ENCODE measurements at places on chromosomes 1 and 21.

DNA sequence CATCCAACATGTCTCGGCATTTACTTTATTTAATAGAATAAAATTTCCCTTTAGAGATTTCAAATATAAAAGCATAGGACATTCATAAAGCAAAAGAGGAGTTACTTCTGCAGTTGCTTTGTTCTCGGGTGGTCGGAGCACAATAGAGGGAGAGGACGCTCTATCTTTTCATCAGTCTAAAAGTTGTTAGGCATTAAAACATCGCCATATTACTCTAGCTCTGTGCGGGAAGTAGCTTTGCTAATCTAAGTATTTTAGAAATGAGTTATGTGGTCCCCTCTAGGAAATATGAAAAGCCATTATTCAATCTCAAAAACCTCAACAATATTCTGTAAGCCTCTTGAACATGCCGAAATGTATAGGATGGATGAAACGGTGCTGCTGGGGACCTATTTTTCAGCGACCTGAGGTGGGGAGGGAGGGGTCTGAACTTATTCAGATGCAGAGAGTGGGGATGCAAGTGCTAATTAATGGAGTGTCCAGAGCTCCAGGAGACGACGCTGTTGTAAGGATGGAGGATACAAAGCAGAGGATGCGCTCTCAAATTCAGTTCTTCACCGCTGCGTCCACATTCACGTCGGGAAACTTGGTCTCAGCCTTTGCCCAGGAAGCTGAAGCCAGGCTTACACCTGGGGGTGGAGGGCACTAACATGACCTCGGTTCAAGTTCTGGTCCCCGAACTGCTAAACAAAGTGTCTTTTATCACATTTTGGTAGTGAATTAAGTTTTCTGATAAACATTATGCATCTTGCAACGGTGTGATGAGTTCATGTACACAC lies 6.3 kb downstream of the CDKN2C start:
- DNase-seq, result no peak

DNA sequence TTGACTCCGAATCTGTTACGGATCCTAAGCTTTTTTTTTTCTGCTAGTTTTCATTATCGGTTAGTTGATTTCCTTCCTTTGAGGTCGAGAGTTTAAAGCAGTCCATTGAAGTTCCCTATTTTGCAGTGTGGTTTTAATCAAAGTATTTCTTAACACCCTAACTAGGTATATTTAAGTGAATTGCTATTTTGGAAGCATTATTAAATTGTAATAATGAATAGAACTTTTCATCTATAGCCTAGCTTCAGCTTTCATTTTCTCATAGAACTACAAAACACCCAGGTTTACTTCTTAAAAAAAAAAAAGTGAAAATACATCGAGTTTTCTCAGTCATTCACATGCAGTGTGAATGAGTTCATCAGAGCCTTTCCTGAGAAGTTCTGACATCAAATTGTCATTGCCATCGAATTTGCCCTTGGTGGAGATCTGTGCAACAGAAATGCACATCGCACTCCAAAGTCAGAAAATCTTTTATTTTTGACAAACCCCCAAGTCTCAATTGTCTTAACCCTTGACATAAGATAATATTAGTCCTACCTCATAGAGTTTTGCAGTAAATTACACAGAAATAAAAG lies 1.1 kb upstream of the LBR start:
- DNase-seq, result no peak

DNA sequence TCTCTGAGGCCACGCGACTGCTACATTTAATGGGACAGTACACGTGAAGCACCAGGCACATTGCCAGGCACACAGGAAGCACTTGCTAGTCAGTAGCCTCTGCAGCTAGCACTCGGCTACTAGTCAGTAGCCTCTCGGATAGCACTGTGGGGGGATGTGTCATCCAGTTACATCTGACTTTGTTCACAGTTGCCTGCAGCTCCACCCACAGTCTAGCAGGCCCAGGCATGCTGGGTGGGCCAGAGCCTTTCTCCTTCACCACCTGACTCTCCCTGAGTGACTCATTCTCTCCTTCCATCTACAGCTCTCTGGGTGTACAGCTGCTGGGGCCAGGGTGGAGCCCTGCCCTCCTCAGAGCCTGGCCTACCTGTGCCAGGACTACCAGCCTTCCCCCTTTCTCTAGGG lies 51.5 kb downstream of the PTPRF start:
- DNase-seq, result no peak

DNA sequence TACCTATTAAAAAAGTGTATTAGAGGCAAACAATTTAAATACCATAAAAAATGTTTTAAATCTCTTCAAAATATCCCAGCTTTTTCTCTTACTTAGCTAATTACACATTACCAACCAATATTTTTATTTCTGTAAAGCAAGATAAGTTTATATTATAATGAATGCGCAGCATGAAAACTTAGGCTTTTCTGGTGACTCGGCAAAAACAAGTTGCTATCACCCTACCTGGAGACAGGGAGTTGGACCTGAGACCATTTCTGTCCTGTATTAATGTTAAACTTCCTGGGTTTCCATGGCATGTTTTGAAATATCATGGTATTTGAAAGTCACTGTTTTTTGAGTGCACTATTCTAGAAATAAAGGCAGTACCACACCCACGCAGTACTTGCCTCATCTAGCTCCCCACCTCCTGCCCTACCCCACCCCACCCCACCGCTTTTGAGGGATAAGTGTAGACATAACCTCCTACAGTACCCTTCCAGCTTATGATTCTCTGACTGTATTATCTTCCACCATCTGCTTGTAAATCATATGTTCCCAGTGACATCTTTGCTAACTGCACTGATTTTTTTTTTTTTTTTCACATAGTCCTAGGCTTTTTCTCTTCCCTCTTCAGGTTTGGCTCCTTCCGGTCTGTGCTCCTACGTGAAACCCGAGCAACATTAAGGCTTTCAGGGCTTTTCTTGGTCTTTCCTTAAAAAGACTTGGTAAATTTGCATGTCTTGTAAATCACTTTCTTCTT lies 77.5 kb downstream of the PHTF1 start:
- no peak for DNase-seq

DNA sequence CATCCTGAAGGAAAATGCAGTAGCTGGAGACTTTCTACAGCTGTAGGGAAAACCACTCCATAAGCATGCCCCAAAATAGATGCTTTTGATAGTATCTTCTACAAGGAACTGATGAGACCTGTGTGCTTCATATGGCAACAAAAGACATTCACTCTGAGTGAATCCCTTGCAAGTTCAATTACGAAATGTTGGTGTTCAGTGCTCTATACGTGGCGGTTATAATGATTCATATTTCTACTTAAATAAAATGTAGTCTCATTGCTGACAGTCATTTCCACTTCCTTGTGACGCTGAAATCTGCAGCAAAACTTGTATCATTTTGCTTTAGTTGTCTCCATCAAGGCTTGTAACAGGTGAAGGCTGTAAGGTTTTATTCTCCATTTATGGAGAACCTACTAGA lies 20.6 kb downstream of the TOR1AIP2 start:
- no peak for DNase-seq

DNA sequence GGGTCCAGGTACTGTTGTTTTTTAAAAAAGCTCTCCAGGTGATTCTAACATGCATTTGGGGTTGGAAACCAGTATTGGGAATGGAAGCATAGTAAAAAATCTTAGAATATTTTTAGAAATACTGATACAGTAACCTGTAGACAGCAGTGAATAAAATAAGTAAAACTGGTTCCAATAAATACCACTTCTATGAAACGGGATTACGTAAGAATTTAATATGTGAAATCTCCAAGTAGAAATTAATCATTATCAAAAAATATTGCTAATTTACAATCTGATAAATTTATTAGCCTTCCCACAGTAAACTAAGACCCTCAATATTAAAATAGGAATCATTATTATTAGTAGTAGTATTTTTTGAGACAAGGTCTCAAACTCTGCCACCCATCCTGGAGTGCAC lies 177.5 kb downstream of the COP1 start:
- no peak for DNase-seq

DNA sequence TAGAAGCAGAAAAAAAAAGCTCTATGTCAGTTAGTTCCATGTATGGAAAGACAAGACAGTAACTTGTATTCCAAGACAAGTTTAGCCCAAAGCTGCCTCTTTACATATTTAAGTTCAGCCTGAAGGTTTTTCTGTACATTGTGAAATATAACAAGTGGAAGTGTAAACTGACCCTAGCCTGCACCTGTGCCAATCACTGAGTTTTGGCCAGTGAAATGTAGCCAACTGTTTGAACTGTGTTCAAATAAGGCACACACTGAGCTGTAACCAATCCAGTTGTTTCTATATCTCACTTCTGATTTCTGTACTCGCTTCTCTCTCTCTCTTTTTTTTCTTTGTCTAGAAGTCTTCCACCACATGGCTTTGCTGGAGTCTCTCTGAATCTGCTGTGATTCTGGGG lies 1227.1 kb downstream of the NCAM2 start:
- no peak for DNase-seq

- no peak for DNase-seq
Measured at GRCh38 chr1:42847111-42847595, 740 bp downstream of the ZNF691 start.

DNA sequence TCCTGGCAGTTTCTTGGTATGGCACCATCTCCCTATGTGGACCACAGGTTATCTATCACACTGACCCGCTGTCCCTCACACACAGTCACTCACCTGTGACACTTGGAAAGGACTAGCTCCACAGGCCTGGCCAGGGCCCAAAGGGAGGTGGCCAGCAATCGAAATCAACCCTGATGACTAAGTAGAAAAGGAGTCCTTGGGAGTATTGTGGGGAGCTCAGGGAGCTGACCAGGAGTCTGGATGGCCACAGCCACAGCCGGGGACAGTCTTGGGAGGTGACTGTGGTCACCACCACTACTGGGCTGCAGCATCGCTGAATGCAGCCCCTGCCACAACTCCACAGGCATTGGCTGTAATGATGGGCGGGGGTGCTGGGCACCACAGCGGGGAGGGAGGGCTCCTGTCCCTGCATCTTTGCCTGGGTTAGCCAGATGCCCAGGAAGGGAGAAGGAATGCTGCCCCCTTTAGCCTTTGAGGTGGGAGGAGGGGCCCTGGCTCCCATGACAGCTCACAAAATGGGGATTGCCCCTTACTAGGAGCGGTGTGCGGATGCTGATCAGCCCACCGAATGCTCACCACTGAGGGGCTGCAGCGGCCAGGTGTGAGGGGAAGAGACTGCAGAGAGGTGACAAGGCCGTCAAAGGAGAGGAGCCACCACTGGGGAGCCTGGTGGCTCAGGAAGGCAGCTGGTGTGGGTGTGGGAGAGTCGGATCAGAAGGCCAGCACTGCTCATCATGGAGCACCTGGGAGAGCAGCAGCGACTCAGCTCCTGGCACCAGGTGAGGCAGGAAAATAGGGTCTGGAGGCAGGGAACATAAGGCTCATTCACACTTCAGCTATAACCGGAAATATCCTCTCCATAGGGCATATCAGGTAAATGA lies 61.3 kb downstream of the H3-3A start:
- DNase-seq, result no peak

DNA sequence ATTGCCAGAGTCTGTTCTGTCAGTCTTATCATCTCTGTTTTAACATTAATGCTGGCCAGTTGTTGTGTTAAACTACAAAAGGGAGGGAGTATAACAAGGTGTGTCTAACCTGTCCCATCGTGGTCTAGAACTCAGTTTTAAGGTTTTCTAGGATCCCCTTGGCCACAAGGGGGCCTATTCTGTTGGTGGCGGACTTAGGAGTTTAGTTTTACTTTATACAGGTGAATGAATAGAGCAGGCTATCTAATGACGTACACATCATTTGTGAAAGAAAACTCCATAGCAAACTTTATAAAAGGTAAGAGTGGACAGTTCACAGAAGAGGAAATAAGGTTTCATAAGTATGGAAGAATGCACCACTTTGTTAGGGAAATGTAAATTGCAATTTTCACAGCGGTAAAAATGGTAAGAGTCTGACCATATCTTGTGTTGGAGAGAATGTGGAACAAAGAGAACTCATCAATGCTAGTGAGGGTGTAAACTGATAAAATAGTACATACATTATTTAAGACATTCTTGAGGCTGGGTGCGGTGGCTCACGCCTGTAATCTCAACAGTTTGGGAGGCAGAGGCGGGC lies 2.5 kb upstream of the ATF6 start:
- DNase-seq, result peak; percentile 51

- DNase-seq, result no peak
Measured at GRCh38 chr1:54096227-54096876, 42.9 kb downstream of the TCEANC2 start.

DNA sequence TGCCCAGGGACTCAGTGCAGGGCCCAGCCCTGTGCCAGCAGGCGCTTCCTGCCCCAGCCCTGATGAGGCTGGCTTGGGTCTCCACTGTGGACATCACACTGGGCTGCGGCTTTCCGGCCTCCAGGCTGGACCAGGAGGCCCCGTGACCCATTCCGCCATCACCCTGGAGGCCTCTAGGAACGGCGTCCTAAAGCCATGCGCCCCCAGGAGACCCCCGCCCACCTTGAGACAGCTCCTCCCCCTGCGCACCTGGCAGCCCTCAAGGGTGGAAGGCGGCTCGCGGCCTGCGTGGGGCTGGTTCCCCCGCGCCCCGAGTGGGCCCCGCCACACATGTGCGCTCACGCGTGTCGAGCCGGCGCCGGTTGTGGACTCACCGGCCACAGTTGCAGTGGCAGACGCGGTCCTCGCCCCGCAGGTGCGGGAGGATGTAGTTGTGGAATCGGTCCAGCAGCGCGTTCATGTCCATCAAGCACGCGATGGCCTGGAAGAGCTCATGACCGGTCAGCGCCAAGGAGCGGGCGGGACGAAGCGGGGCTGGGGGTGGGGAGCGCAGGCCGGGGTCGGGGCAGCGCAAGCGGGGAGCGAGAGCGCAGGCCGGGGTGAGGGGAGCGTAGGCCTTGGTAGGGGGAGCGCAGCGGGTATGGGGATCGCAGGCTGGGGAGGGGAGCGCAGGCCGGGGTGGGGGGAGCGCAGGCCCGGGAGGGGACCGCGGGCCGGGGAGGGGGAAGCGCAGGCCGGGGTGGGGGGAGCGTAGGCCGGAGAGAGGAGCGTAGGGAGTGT lies 924 bp downstream of the TMEM240 start:
- no peak for DNase-seq

- no peak for DNase-seq
Measured at GRCh38 chr1:110639724-110640386, 33.7 kb upstream of the KCNA2 start.

- DNase-seq, result no peak
Measured at GRCh38 chr1:170221031-170221430, 75.3 kb downstream of the NTMT2 start.

- DNase-seq, result peak; percentile 51
Measured at GRCh38 chr1:41658431-41659158, 174.1 kb upstream of the EDN2 start.

DNA sequence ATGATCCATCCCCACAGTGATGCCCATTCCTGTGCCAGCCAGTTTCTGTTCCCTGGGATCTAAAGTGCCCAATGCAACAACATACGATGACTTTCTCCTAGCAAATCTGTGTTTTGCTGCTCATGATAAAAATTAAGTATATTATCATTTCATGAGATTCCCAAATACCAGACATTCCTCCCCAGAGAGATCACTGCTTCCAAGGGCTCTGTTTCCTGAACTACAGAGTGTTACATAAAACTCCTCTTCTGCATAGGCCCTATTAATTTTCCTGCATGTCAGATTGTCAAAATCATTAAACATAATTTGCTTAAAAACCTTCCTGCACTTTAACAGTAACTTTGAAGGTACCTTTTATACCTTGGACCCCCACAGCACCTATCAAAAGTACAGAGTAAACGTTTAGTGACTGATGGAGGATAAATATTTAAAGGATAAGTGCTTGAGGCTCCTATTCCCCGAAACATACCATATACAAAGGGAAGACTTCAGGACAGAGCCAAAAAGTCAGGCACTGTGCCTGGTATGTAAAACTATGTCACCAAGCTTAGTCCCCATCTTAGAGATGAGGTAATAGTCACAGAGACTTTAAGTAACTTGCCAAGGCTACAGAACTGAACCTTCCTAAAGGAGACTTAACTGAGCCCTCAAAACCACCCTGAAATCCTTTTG lies 50.2 kb downstream of the SLC25A24 start:
- no peak for DNase-seq

Data from D341Med (cell line).